Right renal pelvis (tissue), 4 donors: ENCODE measurements at places on chromosomes 6 and 20. TPM values are rescaled to one million over a fixed set of nuclear protein-coding genes. Genes with fewer than 3 reads are reported as not detected.

The CCNC gene
- 91.1 TPM for polyA plus RNA-seq

DNA sequence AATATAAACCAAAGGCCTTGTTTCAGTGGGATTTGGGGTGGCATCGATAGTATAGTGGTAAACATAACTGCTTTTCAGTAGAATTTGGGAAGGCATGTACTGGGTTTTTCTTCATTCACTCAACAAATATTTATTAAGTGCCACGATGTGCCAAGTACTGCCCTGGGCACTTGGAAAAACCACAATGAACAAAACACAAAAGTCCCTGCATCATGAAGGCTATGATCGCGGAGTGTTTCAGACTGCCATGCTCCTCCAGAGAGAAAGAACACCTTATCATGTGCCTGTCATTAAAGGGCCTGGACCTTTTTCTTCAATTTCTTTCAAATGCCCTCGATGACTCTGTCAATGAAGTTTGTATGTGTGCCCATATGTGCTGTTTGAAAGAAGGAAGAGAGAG, 59.2 kb upstream of the CEP85L start:
- no peak for DNase-seq

The VSX1 gene
- polyA plus RNA-seq: not detected

GRCh38 chr20:15708984-15709598, 864.2 kb downstream of the KIF16B start:
- DNase-seq: no peak

DNA sequence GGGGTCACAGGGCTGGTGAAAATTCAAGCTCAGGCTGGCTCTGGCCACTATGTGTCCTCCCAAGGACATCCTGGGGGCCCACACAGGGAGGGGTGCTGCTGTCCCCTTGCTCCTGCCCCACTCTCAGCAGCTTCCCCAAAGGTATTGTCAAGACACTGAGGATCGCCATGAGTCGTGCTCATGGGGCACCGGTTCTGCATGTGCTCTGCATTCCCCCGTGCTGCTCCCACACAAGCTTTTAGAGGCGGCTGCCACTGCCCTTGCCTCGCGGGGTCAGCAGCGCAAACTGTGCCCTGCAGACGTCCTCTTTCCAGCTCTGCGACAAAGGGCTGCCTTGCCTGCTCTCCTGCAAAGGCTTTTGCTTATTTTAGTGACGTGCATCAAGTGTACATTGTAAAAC, 179.8 kb downstream of the ERMARD start:
- DNase-seq: no peak

The LATS1 gene
- polyA plus RNA-seq: 32.7 TPM

DNA sequence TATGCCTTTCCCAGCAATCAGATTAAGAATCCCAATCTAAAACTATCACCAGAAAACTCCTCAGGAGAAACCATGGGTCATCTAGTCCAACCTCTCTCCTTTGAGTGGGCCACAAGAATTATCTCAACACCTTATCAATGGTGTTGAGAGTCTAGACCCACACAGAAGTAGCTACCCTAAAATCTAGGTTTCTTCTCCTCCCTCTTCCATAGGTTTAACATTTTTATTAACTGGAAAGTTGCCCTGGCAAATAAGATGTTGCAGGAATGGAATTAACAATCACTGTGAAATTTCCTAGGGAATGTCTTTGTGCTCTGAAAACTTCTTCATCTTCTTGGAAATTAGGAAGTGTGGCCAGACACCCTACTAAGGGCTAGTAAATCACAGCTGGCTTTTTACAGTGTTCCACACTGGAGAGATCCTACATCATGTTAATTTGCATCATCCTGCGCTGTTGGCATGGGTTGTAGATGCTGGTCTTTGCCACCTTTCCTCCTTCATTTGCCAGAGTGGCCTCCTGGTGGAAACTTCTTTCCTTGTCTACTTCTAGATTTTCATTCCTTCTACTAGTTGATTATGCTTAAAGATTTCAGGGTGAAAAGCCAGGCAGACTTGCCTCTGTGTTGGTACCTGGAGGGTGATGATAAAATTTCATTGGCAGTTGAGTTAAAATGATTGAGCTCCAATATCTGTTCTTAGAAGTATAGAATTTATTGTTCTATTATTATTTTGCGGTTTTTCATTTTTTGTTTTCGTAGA, 2.7 kb downstream of the TNFAIP3 start:
- DNase-seq: no peak

DNA sequence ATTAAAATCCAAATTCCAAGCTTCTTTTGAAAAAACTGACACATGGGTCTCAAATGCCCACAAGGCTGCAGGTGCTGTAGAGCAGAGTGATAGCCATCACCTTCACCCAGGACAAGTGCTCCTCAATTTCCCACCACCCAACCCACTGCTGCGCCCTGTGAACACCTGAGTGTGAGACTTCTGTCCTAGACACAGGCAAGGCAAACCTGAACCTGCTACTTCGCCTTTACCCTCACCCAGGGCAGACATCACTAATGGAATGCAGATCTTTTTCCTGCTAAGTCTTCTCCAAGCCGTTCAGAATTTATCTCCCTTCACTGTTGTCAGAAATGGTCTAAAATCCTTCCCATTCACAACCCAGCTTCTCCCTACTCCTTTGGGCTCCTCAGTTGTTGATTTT, 65.9 kb downstream of the PREX1 start:
- DNase-seq: no peak

- DNase-seq: no peak
Measured at GRCh38 chr6:44315516-44315915, 2.4 kb upstream of the AARS2 start.

- DNase-seq: no peak
Measured at GRCh38 chr6:139568956-139569538, 194.6 kb upstream of the CITED2 start.

- DNase-seq: no peak
Measured at GRCh38 chr6:2471472-2471871, 226.1 kb upstream of the GMDS start.

The SLC52A3 gene
- 3.7 TPM for polyA plus RNA-seq

- peak; percentile 35 for DNase-seq
Measured at GRCh38 chr20:35145141-35145564, 2.0 kb downstream of the EDEM2 start.

DNA sequence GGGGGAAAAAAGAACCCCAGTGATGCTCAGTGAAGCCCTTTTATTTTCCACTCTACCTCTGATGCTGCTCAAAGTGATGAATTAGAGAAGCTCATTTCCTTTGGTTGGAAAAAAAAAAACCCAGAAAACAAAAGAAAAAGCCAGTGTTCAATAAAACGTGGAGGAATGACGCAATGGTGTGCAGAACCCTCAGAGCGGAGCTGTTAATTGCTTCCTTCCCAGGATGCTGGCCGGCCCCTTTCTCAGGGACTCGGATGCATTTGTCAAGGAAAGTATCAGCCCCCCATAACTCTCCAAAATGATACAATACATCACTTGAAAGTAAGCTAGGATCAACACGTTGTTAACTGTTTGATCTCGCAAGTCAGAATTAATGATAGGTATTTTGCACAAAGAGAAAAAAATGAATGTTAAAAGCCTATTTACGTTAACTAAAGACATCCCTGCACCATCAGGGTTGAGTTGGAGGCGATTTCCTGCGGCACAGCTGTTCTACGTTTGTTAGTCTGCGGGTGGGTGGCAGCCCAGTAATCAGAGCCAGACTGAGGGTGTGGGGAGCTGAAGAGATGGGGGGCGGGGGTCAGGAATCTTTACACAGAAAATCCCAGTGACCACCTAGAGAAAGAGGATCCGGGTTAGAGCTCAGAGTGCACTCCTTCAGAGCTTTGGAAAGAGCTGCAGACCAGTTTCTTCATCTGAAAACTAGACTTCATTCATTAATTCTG, 132.4 kb downstream of the BMP7 start:
- no peak for DNase-seq

The FKBP1C gene
- polyA plus RNA-seq: 4.2 TPM

- no peak for DNase-seq
Measured at GRCh38 chr20:8787090-8787489, 281.8 kb upstream of the PLCB4 start.

GRCh38 chr20:19785983-19786285, 27.9 kb downstream of the RIN2 start:
- no peak for DNase-seq

DNA sequence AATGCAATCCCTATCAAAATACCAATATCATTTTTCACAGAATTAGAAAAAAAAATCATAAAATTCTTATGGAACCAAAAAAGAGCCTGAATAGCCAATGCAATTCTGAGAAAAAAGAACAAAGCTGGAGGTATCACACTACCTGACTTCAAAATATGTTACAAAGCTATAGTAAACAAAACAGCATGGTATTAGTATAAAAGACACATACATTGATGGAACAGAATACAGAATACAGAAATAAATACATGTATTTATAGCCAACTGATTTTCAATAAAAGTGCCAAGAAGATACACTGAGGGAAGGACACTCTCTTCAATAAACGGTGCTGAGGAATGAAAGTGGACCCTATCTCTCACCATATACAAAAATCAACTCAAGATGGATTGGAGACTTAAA, 28.7 kb upstream of the AKAP12 start:
- no peak for DNase-seq

DNA sequence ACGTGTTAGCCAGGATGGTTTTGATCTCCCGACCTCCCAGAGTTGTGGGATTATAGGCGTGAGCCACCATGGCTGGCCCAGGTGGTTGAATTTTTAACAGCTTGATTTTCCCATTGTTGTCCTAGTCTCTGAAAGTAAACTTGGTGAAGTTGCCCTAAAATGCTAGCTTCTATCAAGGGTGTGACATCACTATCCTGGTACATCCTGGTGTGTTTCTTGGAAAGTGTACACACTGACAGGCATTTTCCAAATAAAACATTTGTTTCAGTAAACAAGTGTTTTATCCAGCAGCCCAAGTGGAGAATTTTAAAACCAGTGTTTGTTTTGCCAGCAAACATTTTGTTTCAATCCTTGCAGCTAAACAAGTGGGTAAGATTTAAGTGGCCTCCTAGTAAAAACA, 40.5 kb upstream of the RREB1 start:
- DNase-seq: no peak

- no peak for DNase-seq
Measured at GRCh38 chr20:21514553-21515251, 838 bp upstream of the NKX2-2 start.

DNA sequence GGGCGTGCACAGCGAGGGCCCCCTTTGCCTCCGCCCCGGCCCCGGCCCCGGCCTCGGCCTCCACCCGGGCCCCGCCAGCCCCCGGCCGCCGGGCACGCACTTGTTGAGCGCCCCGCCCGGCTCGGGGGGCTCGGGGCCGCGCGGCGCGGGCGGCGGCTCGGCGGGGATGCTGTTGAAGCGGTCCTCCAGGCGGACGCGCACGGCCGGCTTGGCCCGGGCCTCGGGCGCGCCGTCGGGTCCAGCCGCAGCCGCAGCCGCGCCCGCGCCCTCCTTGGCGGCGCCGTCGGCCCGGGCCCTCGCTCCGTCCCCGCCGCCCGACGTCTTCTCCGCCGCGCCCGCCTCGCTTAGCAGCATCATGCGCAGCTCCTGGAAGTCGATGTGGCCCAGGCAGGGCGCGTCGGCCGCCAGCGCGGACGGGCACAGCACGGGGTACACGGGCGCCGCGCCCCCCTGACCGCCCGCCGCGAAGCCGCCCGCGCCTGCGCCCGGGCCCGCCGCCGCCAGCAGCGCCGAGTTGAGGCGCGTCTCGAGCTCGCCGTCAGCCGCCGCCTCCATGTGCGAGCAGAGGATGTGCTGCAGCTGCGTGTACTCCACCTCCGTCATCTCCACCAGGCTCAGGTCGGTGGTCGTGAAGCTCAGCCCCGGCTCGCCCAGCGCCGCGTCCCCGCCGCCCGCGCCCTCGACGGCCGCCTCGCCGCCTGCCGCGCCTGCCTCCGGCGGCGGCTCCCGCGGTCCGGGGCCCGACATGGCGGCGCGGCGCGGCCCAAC, 514 bp downstream of the TCFL5 start:
- no peak for DNase-seq

DNA sequence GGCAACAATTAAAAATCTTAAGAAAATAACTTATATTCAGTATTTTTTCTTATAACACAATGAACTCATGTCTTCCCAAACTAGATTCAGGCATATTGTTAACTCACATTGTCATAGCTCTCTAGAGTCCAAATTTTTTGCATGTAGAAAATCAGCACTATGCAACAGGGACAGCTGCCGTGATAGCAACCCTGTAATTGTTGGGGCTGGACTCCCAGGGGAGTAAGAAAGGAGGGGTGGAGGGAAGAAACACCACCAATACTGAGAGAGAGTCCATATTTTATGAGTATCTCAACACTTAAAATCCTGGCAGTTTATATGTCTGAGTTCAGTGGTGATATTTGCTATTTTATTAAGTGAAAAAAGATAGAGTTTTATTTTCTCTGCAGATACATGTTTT, 89.6 kb upstream of the HS3ST5 start:
- DNase-seq: no peak

DNA sequence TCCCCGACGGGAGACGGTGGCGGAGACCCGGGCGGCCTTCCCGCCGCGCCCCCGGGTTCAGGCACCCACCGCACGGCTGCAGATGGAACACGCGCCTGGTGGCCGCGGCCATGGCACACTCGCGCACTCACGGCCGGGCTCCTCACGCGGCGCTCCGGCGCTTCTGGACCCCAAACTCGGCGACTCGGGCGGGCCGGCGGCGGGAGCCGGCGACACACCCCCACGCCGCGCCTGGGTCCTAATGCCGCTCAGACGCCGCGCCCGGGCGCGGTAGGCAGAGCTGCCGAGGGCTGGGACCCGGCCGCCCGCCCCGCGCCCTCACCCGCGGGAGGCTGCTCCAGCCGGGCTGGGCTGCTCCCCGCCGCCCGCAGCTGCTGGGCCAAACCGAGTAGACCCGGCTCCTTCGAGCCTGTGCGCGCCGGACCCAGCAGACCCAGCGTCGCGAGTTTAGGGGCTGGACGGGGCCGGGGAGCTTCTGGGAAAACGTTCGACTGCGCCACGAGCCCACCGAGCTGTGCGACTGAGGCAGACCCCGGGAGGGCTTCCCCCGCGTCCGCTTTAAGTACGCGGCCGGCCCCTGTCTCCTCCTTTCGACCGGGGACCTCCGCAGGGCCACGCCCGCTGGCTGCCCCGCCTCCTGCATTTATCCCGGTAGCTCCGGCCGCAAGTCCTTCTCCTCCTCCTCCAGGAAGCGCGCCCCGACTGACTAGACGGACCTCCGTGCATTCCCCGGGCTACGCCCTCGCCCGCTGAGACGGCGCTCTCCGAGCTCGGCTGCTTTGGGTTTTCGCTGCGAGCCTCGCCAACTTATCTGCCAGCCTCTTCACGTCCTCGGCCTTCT, at the start of gene SLC4A11:
TSS of gene SLC4A11 (minus strand) at position 165 of the 841 bp plus-strand sequence. CDS start at position 112, 53 bp downstream.
- no peak for DNase-seq

The LIN28B gene
- 0.17 TPM for polyA plus RNA-seq

The PM20D2 gene
- 39.1 TPM for polyA plus RNA-seq

GRCh38 chr6:27514906-27515495, 42.1 kb upstream of the ZNF184 start:
- DNase-seq: no peak

- no peak for DNase-seq
Measured at GRCh38 chr6:27096834-27097511, 150.5 kb upstream of the PRSS16 start.

The LHFPL5 gene
- polyA plus RNA-seq: 0.20 TPM

- no peak for DNase-seq
Measured at GRCh38 chr20:16537025-16537665, 36.1 kb downstream of the KIF16B start.

- DNase-seq: no peak
Measured at GRCh38 chr6:112031960-112032359, 21.9 kb upstream of the CCN6 start.

GRCh38 chr6:134009876-134010275, 42.5 kb downstream of the SLC2A12 start:
- DNase-seq: no peak

The ECT2L gene
- polyA plus RNA-seq: 0.22 TPM

- no peak for DNase-seq
Measured at GRCh38 chr6:149459761-149460160, 25.1 kb downstream of the ZC3H12D start.
